ENCODE measurements at places on chromosomes 4 and X. TPM values are rescaled to one million over a fixed set of nuclear protein-coding genes. Genes with fewer than 3 reads are reported as not detected.

GRCh38 chr4:148782284-148782683 is 340.1 kb upstream of the NR3C2 start:
- DNase-seq = no peak

Gene ARMCX6
- polyA plus RNA-seq = 100 TPM

DNA sequence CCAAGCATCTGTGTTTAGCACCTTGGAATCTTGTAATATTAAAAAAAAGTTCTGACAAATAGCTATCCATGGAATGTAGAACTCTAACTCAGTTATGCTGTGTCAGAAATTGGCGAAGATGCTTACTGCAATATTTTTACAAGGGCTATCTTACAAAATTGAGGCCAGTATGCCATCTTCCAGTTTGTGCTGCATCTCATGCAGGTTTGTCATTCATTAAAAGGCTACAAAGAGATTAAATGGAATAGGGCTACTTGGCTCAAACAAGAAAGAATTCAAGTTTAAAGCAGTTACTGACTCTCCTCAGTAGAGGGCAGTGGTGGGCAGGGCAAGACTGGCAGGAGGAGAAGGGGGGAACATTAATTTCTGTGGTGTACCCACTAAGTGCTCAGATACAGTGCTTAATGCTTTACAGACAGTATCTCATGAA is 66.5 kb downstream of the SHROOM4 start:
- DNase-seq = no peak

Gene GPR173
- polyA plus RNA-seq = 18.1 TPM

DNA sequence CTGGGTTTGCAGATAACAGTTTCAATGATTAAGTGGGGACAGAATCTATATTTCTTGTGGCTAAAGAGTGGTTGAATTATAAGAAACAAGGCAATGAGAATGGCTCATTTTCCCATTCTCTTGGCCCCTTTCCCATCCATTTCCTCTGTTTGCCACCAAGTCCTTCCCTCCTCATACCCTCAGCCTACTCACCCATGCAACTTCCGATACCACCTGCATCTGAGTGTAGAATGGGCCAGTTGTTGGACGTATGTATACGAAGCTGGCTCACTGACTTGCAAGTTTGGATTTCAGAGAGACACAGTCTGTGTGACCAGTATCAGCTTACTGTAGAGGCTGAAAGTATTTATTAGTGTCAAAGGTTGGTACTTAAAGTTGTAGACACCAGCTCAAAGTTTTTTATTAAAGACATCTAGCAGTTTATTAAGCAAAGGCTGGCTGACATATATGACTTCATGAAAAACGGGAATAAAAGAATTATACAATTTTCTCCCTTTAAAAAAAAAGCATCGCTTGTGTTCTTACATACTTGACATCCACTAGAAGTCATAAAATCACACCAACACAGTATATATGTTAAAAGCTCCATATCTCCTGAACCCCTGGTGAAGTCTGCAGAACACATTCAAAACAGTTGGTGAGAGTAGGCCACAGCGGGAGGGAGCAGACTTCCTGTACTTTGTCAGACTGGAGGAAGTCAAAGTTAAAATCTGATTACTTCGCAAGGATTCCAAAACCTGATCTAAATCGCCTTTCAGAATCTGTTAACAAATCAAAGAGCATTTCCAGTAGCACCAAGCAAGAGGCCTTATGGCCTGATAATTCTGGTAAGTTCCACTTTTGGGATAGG is 22.4 kb upstream of the STIM2 start:
- DNase-seq = no peak

Gene FAM47A
- polyA plus RNA-seq = not detected

DNA sequence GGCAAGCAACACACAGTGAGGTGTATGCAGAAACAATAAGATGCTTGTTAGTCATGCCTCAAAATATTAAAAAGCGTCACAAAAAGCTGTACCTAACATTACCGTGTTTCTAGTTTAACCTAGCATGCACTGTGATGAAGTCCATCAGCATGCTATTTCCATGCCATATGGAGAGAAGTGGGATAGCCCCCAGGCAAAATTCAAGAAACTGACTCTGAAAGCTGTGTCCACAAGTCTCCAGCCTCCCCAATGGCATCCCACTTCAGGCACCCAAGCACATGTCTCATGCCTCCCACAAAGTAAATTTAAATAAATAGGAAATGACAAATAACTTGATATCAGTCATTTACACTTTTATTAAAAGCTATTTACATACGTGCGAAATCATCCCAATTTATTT is 10.8 kb downstream of the GABRA2 start:
- no peak for DNase-seq

- no peak for DNase-seq
Measured at GRCh38 chr4:77155631-77156452, 1.2 kb upstream of the CCNG2 start.

GRCh38 chrX:41518127-41518840 is 71.1 kb downstream of the NYX start:
- DNase-seq = no peak

Gene AMBN
- not detected for polyA plus RNA-seq

DNA sequence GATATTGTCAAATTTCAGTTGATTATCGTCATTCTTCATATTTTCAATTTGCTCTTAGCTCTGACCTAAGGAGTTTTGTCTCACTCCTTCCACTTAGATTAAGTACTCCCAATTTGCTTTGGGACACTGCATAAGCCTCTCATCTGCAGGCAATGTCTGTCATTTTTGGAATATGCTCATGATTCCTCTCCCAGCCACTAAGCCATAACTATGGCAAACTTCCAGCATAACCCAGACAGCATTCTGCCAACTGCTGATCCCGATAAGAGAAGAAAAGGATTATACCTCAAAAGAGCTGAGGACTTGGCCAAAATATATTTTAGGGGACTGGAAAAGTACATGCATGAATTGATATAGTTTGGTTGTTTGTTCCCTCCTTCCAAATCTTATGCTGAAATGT is 444.4 kb downstream of the GABRG1 start:
- no peak for DNase-seq

- no peak for DNase-seq
Measured at GRCh38 chrX:151488677-151489076, 74.8 kb upstream of the PASD1 start.
